ENCODE measurements at places on chromosomes 3 and 15.

DNA sequence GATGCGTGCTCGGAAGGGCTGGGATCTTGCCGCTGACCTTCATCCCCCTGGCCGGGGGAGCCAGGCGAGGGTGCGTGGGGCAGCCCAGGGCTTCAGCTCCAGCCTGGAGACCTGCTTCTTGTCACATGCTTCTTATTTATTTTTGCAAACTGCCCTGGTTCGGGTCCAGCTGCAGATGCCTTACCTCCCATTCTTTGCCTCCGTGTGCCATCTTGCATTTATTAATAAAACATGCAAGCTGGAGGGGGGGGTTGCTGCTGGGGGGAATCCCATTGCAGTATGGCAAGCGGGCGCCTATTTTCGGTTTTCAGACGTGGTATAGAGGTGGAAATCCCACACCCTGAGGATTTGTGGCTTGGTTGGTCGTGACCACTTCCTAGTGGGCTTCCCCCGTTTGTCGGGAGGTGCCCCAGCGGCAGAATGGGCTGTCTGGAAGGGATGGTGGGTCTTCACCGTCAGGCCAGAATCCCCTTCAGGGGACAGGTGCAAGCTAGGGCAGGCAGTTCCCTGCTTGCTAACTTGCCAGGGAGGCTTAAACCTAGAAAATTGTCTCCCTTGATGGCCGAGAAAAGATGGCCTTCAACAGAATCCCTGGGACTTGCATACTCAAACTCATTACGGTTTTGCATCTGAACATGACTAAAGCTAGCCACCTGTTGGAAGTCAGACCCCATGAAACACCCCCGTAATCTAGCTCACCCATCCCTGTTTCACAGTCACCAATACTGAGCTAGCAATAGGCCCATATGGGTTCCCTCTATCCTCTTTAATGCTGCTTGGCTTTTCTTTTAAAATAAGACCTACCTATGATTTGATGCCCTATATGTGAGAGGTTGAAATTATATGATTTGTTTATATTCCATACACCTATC, 569 bp downstream of the TMEM266 start:
- DNase-seq = no peak

DNA sequence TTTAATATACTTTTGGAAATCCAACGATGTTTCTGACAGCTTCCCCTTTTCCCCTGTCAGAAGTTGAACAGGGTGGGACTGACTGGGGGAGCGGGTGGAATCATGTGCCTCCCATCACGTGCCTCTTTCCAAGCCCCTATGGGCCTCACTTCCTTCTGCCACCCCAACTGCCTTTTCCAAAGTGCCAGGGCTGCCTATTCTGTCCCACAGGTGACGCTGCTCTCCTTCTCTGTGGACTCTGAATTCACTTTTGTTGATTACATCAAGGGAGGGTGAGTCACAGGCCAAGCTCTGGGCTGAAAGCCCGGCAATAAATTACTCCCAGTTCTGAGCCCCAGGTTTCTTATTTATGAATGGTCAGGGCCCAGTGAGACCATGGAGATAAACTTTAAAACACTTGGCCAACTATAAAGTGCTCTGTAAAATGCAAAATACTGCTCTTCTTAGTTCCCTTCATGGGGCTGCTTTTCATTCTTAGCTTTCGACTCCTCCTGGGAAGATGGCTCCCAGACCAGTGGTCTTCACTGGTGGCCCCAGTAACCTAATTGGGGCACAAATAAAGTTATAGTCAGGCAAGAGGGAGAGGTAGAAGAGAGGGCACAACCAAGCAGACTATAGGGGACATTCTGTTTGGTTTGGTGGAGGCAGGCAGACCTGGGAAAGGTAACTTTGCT, 12.3 kb downstream of the CPNE9 start:
- no peak for DNase-seq

DNA sequence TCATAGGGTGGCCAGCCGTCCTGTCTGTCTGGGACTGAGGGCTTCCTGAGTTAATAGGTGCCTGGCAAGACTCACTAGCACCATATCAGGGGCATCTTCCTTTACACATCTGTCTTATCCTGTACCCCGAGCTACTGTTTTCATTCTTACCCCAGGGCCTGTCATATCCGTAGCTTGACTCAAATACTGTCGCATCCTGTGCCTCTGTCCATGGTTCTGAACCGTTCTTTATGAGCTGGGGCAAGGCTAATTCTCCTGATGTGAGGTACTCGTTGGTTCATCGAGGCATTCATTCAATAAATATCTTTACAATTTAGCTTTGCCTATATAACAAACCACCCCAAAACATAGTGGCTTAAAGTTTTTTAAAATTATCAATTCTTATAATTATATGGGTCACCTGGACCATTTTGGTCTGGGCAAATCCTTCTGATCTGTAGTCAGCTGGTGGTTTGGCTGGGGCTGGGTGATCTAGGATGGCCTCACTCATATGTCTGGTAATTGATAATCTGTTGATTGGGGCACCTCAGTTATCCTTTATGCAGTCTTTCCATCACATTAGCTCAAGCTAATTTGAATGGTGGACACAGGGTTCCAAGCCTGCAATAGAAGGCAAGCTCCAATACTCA, 121.2 kb downstream of the TLE3 start:
- no peak for DNase-seq

GRCh38 chr3:44659434-44659833, 10.9 kb downstream of the ZNF35 start:
- DNase-seq = no peak

GRCh38 chr3:38984731-38985130, 67.0 kb downstream of the SCN11A start:
- DNase-seq = no peak

Measured in D721Med (cell line).